ENCODE measurements at places on chromosomes 12 and 14. TPM values are rescaled to one million over a fixed set of nuclear protein-coding genes. Genes with fewer than 3 reads are reported as not detected.

Gene KRT6C
- not detected for total RNA-seq

Gene EML5
- 0.15 TPM for total RNA-seq

Gene KRT81
- total RNA-seq, result 0.32 TPM

Gene AMIGO2
- 5.8 TPM for total RNA-seq

Gene DYNC1H1
- 396 TPM for total RNA-seq

Gene NGB
- not detected for total RNA-seq

Gene CIT
- 26.7 TPM for total RNA-seq

Gene LRFN5
- total RNA-seq, result 0.30 TPM

Gene EPYC
- not detected for total RNA-seq

Gene RNASE1
- 33.5 TPM for total RNA-seq

Gene RNF41
- 121 TPM for total RNA-seq

Gene GLIPR1
- total RNA-seq, result 36.9 TPM

Gene A2ML1
- not detected for total RNA-seq

Gene STYK1
- 5.0 TPM for total RNA-seq

Gene ITFG2
- 11.1 TPM for total RNA-seq

Gene KRT79
- total RNA-seq, result not detected

Gene CLEC1B
- not detected for total RNA-seq

Gene PYGL
- total RNA-seq, result 78.1 TPM
